Pulmonary artery endothelial cell (primary cell): ENCODE measurements at places on chromosomes 12 and 14. TPM values are rescaled to one million over a fixed set of nuclear protein-coding genes. Genes with fewer than 3 reads are reported as not detected.

The ANKLE2 gene
- total RNA-seq, result 45.3 and 78.0 TPM in 2 replicates

The LRIG3 gene
- 69.8 and 94.0 TPM in 2 replicates for total RNA-seq

The CIPC gene
- 15.0 and 15.9 TPM in 2 replicates for total RNA-seq

The PRPF39 gene
- total RNA-seq, result 26.1 and 29.0 TPM in 2 replicates

The SERPINA10 gene
- total RNA-seq, result not detected in 2 replicates

The TMTC2 gene
- 3.6 and 10.1 TPM in 2 replicates for total RNA-seq

The NGB gene
- not detected in 2 replicates for total RNA-seq

The GUCY2C gene
- total RNA-seq, result not detected in 2 replicates

The CDH24 gene
- 6.3 and 13.9 TPM in 2 replicates for total RNA-seq

The NDRG2 gene
- 0.11 and 0.13 TPM in 2 replicates for total RNA-seq

The ENDOU gene
- total RNA-seq, result not detected in 2 replicates

The PRICKLE1 gene
- total RNA-seq, result 36.5 and 36.7 TPM in 2 replicates

The TMTC1 gene
- total RNA-seq, result 15.0 and 49.9 TPM in 2 replicates

The TSHR gene
- not detected in 2 replicates for total RNA-seq

The KRT78 gene
- not detected in 2 replicates for total RNA-seq

The FOXG1 gene
- 0.04 and 0.26 TPM in 2 replicates for total RNA-seq

The TCTN2 gene
- total RNA-seq, result 7.9 and 8.2 TPM in 2 replicates
